Cerebellum (tissue), 4 donors: ENCODE measurements at places on chromosomes 2 and 18. TPM values are rescaled to one million over a fixed set of nuclear protein-coding genes. Genes with fewer than 3 reads are reported as not detected.

- no peak for DNase-seq
Observed at GRCh38 chr2:228654707-228655106, 473.2 kb upstream of the SPHKAP start.

- no peak for DNase-seq
Observed at GRCh38 chr2:39432701-39433100, 4.4 kb downstream of the MAP4K3 start.

GRCh38 chr2:158337018-158337417, 119.5 kb downstream of the CCDC148 start:
- DNase-seq, result no peak

GRCh38 chr2:15582710-15583357, 8.8 kb upstream of the DDX1 start:
- no peak for DNase-seq

DNA sequence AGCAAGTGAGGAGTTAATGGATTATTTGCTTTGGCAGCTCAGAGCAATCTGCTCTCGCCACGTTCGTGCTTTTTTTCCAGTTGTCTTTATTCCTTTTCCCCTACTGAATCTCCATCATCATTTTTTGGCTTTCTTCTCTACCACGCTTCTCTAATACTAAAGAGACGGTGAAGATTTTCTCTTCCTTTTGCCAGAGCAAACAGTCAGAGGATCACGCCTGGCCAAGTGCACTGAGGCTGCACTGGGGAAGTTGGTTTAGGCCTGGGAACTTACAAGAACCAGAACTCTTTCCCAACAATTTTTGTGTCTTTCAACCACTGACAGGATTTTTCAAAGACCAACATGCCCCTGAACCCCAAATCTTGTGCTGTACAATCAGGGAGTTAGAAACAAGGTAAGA, 172.3 kb downstream of the PID1 start:
- no peak for DNase-seq

GRCh38 chr2:9805435-9806297, 37.6 kb upstream of the TAF1B start:
- no peak for DNase-seq

GRCh38 chr18:34609986-34610648, 100.0 kb upstream of the DTNA start:
- no peak for DNase-seq

- DNase-seq, result no peak
Observed at GRCh38 chr2:231280846-231281245, 82.4 kb downstream of the ARMC9 start.

DNA sequence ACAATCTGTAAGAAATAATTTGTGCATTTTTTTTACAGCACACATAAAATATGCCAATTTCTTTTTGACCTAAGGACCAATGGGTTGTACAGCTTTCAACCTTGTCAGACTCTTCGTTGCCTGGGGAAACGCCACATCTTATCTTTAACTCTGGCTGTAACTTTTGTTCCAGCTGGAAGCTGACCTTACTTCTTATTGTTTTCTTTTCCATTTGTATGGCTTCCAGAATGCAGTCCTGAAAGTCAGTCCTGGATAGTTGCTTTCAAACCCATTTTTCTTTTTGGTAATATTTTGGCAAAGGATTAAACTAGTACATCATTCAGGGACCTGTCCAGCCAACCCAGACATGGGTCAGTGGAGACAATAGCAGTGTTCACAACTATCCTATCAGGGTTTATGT, 686.5 kb upstream of the CDH2 start:
- no peak for DNase-seq

- no peak for DNase-seq
Observed at GRCh38 chr2:240705204-240705791, 13.6 kb downstream of the AQP12A start.

EDAR gene
- not detected for total RNA-seq

KCNG3 gene
- 0.27 TPM for total RNA-seq

CHRNG gene
- total RNA-seq, result not detected

GDF7 gene
- 0.45 TPM for total RNA-seq

LINC00305 gene
- total RNA-seq, result not detected

ARHGAP28 gene
- total RNA-seq, result 28.7 TPM
